Activated effector memory CD4-positive, alpha-beta T cell treated with anti-CD3 and anti-CD28 coated beads, Interleukin-2, amount 50 U/mL, for 16 hours (primary cell): ENCODE measurements at places on chromosomes 1 and 21.

- no peak for DNase-seq
Observed at GRCh38 chr1:33025180-33025569, 11.5 kb downstream of the AK2 start.

DNA sequence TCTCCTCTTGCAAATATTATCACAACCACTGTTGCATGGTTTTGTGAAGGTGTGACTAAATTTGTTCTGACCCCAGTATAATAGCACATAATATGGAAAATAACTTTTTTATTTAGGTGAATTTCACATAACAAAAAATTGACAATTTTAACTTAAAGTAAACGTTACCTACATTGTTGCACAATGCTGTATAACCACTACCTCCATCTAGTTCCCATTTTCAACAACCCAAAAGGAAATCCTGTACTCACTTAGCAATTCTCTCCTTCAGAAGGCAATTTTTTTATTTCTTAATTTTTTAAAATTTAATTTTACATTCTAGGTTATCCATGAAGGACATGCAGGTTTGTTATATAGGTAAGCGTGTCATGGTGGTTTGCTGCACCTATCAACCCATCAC lies 95.2 kb downstream of the KCNJ6 start:
- no peak for DNase-seq

GRCh38 chr1:243705585-243705984 lies 144.5 kb downstream of the AKT3 start:
- no peak for DNase-seq

GRCh38 chr1:183417772-183418491 lies at the start of gene NMNAT2:
Gene NMNAT2, minus strand, starts transcription at chr1:183418380. Its CDS starts 113 bp downstream, at chr1:183418267.
- DNase-seq = no peak

GRCh38 chr1:98133131-98133530 lies 212.3 kb upstream of the DPYD start:
- no peak for DNase-seq

DNA sequence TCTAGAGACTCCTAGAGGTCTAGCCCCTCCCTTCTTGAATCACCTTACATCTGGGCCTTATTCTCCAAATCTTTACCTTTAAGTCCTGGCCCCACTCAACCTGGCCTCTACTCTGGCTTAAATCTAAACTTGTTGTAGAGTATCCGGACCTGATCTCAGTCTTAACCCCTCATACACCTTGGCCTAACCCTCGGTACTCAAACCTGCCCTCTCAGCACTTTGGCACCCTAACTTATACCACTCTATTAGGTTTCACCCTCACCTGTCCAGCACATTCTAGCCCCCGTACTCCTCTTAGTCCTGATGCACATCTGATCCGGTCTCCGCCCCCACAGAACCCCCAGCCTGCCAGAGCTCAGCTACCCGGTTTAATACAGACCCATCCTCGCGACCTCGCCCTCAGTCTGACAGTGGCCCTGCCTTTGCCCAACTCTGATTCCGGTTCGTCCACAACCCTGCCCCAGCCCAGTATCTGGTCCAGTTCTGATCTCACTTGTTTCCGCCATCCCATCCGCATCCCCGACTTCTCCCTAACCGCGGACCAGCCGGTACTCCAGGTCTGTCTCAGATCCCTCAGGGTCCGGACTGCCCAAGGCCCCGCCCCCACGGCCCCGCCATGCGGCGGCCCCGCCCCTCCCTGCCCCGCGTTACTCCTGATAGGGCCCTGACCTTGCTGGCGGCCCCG lies 1.5 kb downstream of the TRIM62 start:
- peak; percentile 92 for DNase-seq

GRCh38 chr1:112542206-112542973 lies 33.6 kb downstream of the WNT2B start:
- no peak for DNase-seq

DNA sequence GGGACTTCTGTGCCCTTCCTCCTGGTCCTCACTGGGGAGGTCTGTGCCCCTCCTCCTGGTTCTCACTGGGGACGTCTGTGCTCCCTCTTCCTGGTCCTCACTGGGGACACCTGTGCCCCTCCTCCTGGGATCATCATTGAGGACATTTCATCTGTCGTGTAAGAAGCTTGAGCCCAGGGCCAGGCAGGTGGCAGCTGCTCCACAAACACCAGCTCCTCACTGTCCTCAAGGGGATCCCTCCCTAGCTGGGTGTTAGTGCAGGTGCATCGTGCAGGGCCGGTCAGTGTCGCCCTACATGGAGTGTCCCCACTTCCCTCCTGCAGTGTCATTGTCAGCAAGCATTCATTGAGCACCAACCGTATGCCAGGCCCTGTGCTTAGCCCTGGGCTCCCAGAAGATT lies 312.7 kb downstream of the PTPRU start:
- DNase-seq = no peak

DNA sequence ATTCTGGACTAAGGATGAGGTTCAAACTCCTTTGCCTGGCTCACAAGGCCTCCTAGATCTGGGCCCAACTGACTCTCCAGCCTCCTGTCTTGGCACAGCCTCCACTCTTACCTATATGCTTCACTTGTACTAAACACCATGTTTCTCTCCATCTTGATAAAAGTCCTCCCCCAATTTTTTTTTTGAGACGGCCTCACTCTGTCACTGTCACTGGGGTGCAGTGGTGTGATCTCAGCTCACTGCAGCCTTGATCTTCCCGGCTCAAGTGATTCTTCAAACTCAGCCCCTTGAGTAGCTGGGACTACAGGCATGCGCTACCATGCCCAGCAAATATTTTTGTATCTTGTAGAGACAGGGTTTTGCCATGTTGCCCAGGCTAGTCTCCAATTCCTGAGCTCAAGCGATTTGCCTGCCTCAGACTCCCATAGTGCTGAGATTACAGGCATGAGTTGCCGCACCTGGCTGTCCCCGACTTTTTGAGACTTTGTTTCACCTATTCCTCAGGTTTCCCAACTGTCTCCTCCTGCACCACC lies 39.7 kb downstream of the CD34 start:
- no peak for DNase-seq

DNA sequence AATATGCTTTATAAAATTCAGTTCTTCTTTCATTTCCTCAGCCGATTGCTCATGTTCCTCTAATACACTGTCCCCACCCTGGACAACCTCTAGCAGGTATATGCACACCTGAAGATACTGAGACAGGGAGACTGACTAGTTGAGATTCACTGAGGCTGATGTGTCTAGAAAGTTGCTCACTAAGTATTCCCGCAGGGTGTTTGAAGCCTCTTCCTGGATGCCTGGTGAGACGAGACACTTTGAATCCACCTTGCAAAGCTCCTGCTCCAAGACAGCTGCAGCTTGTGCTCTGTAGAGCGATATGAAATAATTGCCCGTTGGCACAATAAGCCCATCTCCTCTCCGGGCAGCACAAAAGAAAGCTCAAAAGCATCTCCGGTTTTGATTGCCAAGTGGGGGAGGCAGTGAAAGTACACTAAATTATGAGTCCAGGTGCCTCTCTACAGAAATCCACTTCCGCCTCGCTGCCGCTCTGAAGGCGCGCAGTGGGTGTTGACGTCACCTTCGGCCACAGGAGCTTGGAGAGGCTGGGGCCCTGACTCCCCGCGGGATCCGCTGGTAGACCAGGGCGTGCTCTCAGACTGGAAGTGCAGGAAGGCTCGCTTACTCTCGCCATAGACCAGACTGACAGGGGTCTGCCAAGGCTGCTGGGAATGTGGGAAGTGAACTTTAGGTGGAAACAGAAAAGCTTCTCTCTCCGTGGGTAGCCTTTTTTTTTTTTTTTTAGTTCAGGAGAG lies 46.3 kb downstream of the GPA33 start:
- peak; percentile 87 for DNase-seq

- no peak for DNase-seq
Observed at GRCh38 chr1:233168384-233168783, 127.1 kb downstream of the PCNX2 start.

DNA sequence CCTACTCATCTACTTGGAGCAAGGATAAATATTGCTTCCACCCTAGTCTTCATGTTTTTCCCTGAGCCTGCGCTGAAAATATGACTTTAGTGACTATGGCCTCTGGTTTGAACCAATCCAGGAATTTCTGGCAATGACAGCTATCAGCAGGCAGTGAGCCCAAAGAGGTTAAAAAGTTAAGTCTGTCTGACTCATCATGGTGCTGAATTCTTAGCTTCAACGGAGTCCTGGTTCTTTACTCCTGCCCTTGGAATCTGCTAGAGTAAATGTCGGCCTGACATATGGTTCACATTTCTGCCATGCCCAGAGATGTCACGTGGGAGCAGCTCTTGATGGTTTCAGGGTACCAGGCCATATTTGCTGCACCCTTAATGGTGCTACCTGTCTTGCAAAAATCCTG lies 351.6 kb upstream of the PLXNA2 start:
- no peak for DNase-seq

DNA sequence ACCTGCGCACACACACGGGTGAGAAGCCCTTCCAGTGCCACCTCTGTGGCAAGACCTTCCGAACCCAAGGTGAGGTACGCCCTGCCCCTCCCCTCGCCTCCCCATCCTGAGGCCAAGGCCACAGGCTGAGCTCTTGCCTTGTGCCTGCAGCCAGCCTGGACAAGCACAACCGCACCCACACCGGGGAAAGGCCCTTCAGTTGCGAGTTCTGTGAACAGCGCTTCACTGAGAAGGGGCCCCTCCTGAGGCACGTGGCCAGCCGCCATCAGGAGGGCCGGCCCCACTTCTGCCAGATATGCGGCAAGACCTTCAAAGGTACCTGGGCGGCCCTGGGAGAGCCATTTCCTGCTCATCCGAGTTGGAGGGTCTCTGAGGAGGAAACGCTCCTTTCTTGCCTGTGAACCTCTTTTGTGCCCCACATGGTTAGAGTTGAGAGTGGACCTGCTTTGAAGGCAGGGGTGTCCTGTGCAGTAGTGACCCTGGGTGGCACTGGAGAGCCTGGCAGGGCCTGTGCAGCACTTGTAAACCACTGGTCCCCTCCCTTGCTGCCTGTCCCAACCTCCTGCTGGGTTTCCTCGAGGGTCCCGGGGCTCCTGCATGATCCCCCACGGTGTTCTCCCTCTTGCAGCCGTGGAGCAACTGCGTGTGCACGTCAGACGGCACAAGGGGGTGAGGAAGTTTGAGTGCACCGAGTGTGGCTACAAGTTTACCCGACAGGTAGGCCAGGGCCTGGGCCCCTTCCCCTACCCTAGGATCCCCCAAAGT lies 8.5 kb downstream of the ZBTB48 start:
- DNase-seq = no peak

- DNase-seq = peak; percentile 33
Observed at GRCh38 chr1:153648000-153648643, 10.4 kb upstream of the SNAPIN start.

DNA sequence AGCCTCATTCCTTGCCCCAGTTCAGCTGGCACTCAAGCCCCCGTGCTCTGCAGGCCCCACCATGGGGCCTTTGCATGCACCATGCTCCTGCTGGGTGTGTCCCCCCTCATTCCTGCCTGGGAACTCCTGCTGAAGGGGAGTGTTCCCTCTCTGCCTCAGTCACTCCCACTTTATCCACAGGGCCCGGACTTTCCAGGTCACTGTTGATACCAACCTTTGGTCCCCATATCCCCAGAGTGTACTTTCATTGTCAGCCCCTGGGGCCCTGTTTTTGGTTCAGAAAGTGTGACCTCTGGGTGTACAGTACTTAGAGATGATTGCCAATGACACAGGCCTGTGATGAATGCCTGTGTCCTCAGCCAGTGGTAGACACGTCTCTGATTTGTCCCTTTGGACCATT lies 2.9 kb downstream of the TTC22 start:
- DNase-seq = peak; percentile 53

- DNase-seq = no peak
Observed at GRCh38 chr21:32819694-32820093, 48.1 kb upstream of the PAXBP1 start.

GRCh38 chr1:88673446-88673845 lies 10.6 kb upstream of the PKN2 start:
- DNase-seq = no peak

GRCh38 chr1:2024887-2025286 lies 5.7 kb downstream of the GABRD start:
- DNase-seq = no peak

DNA sequence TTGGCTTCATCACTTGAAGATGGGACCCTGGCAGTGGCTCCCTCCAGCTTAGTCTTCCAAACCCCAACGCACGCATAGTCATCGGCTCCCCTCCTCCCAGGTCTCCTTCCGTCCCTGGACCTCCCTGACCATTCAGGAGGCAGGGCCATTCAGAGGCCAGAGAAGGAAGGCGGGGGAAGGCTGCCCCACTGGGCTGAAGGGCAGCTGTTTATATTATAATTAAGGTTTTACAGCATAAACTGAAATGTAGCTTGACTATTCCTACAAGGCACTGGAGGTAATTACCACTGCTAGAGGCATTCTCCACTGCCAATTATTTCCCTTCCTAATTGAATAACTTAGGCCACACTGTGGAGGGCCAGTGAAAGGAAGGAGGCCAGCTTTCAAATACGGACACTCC lies 170.6 kb upstream of the PROX1 start:
- DNase-seq = no peak

DNA sequence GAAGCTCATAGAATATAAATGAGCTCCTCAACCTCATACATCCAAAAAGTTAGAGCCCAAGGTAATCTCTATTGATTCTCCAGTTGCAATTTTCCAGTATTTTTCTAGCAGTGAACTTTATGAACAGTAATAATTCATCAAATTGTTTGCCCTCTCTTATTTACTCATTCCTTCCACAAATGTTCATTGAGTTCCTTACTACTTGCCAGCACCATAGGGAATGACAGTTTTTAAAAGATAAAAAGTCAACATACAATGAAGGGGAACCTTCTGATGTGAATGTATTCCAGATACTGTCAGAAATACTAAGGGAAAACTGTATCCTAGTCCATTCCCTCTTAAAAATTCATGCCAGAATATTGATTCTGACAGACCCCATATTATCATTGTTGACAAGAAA lies 277.0 kb upstream of the C1orf87 start:
- DNase-seq = no peak

- DNase-seq = no peak
Observed at GRCh38 chr1:115402753-115403184, 64.7 kb upstream of the NGF start.

- DNase-seq = no peak
Observed at GRCh38 chr1:153752072-153752471, 23.1 kb upstream of the SLC27A3 start.

DNA sequence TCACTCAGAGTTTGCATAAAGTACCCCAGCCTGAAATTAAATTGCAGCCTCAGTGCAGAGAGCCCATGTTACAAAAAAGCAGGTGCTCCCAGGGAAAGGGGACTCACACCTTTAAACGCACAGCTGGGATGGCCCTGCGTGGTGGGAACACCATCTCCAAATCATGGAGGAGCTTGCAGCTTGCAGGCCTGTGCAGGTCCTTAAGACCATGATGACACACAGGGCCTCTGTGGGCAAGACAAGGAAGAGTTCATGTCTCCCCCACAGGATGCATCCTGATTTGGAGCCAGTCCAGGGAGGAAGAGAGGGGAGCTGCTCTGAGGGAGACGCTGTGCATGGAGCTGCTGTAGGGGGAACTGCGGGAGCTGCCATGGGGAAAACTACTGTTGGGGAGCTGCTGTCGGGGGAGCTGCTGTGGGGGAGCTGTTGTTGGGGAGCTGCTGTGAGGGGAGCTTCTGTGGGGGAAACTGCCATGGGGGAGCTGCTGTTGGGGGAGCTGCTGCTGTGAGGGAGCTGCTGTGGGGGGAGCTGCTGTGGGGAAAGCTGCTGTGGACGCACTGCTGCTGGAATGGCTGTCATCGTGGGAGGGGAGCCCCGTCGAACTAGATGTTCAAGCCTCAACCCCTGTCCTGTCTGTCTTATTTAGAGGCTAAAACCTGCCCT lies 113.9 kb downstream of the MATN1 start:
- no peak for DNase-seq
